Right lobe of liver (tissue), 6 donors: ENCODE measurements at places on chromosomes 1 and 21. TPM values are rescaled to one million over a fixed set of nuclear protein-coding genes. Genes with fewer than 3 reads are reported as not detected.

DNA sequence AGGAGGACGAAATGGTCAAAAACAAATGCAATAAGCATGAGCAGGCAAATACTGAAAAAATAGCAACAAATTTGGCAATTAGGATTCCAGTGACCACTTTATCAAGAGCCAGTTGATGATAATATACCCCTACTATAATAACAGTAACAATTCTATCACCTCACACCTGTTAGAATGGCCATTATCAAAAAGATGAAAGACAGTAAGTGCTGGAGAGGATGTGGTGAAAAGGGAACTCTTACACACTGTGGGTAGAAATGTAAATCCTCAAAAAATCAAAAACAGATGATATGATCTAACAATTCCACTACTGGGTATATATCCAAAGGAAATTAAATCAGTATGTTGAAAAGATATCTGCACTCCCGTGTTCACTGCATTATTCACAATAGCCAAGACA lies 114.3 kb upstream of the GFI1 start:
- DNase-seq: no peak

- no peak for DNase-seq
Observed at GRCh38 chr1:2966449-2967328, 54.6 kb upstream of the ACTRT2 start.

DNA sequence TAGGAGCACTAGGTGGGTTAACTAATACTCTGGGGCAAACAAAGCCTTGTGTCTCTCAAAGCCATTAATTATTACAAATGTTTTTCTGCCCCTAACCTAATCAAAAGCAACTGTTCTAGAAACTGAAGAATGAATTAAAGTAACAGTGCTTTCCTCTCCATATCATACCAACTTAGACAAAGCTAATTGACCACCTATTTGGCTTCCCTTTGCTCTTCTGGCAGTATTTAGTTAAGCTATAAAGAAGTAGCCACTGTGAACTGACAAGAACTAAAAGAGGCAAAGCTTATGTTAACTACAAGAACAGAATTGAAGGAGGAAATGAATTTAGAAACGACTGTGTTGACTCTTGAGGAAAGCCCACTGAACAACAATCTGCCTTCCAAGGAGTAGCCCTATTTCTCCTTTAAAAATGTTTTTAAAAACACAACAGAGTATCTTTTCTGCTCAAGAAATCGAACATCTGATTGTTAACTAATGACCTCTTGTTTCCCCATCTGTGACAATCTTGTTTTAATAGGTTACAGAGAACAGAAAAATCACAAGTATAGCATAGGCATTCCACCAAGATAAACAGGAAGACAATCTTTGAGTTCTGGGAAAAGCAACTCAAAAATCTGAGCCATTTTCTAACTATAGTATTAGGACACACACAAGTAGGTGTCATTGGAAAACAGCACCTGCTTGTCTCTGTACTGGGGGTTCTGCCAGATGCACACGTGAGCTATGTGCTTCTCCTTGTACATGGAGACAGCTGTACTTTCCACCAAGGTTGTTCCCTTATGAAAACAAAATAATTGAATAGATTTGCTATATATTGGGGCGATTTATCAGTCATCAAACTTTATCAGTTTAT lies 3.1 kb upstream of the EGLN1 start:
- no peak for DNase-seq

GRCh38 chr21:34771512-34772028 lies 102.8 kb downstream of the CLIC6 start:
- DNase-seq: no peak

DNA sequence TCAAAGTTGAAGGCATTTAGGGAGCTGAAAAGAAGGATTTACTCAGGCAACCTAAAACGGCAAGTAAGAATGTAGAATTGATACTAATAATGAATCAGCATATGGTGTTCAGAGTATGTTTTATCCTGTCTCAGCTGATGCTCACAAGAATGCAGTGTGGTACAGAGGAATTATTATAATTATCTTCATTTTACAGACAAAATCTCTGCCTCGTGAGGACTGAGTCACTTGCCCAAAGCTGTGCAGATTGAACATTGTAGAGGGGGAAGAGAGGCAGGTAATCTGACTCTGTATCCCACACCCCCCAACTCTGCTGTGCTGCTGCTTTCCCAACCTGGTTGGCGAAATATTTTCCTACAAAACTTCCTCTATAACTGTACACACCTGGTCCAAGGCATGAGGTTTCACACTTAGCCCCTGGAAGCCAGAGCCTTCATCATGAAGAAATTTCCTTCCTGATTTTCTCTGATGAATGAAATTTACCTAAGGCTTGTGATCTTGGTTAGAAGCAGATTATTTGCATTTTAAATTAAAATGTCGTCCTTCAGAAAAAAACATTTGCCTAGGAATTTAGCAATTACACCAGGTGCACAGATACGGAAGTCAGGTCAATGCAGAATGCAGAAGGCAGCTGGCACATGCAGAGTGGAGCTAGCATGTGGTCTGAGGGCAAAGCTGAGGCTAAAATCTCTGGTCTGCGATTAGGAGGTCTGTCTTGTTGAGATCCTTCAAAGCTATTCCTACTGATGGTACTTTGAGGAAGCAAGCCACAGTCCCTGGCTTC lies 52.8 kb downstream of the DPT start:
- DNase-seq: no peak

- no peak for DNase-seq
Observed at GRCh38 chr1:227449051-227449450, 114.3 kb upstream of the ZNF678 start.

GRCh38 chr1:213369465-213369864 lies 318.4 kb downstream of the RPS6KC1 start:
- DNase-seq: no peak

DNA sequence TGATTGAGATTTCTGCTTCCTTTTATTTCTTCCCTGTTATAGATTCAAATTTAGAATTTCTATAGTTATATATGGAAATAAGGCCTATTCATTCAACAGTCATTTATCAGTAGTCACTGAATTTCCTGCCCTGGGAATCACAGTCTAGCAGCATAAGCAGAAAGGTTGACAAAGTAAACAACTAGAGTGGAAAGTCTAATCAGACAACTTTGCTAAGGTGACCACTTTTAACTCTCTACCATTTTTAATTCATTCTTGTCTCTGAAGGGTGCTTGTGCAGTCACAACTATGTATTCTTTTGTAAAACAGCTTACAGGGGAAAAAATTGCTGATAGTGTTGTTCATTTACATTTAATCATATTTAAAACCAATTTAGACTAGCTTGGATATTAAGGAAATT lies 66.1 kb upstream of the PLA2G4A start:
- DNase-seq: no peak

DNA sequence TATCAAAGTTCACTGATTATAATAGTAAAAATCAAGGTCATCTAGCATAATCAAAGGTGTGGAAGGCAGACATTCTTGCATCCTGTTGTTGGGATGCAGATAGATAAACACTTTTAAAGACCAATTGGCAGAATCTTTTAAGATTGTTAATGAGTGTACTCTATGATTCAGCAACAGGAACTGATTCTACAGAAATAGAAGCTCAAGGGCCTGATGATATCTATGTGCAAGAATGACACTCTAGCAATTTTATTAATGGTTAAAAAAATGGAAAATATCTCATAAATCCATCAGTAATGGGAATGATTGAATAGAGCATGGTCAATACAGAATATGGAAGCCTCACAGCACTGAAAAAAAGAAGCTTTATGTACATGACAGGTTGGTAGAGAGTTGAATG lies 2.2 kb upstream of the ATP1A4 start:
- DNase-seq: no peak

DNA sequence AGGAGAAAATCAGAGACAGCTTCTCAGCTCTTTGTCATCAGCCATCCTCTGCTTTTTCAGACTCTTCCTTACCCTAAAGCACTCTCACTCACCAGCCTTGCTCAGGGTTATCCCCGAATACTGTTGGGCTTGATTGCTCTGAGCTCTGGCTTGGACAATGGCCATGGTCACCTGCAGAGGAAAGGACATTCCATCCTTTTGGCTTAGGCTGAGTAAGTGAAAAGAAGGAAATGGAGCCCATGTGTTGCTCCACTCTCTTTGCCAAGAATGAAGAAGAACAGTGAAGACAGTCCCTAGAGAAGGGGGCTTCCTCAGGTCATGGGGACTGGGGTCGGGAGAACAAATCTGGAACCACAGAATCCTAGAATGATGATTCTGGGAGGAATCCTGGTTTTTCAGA lies 2.3 kb downstream of the MTMR11 start:
- no peak for DNase-seq

- DNase-seq: no peak
Observed at GRCh38 chr1:44417351-44418021, 12.4 kb downstream of the RNF220 start.

- DNase-seq: no peak
Observed at GRCh38 chr1:222953585-222953984, 138.7 kb downstream of the DISP1 start.

- no peak for DNase-seq
Observed at GRCh38 chr1:26350701-26351589, 3.0 kb downstream of the CRYBG2 start.

- DNase-seq: no peak
Observed at GRCh38 chr1:55204997-55205396, 10.2 kb downstream of the USP24 start.

- DNase-seq: no peak
Observed at GRCh38 chr1:33177996-33178540, 3.8 kb downstream of the TRIM62 start.

DNA sequence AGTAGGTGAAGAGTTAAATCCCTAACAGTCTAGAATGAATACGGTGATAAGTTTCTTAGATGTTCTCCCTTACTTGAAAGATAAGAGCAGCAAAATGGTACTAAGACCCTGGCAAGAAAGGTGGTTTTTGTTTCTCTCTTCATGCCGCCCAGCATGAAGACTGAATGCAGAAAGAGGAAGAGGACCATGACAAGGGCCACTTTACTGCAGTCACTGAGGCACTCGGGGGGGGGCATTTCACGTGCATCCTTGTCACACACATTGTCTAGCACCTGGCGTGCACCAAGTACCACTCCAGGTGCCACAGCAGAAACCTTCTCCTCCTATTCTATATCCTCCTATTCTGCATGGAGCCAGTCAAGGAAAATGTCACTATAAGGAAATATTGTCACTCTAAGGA lies 222.0 kb downstream of the TOMM20 start:
- DNase-seq: no peak

GRCh38 chr1:23102289-23102688 lies 66.4 kb downstream of the LUZP1 start:
- DNase-seq: no peak

- DNase-seq: no peak
Observed at GRCh38 chr1:229377429-229377828, 34.6 kb upstream of the CCSAP start.

- DNase-seq: no peak
Observed at GRCh38 chr1:19920132-19920710, 3.2 kb downstream of the PLA2G2E start.

GRCh38 chr21:41899426-41900202 lies 20.5 kb upstream of the PRDM15 start:
- no peak for DNase-seq

GRCh38 chr1:78691995-78692747 lies 42.5 kb downstream of the IFI44 start:
- no peak for DNase-seq

- no peak for DNase-seq
Observed at GRCh38 chr1:150233359-150234308, 2.3 kb downstream of the ANP32E start.

DNA sequence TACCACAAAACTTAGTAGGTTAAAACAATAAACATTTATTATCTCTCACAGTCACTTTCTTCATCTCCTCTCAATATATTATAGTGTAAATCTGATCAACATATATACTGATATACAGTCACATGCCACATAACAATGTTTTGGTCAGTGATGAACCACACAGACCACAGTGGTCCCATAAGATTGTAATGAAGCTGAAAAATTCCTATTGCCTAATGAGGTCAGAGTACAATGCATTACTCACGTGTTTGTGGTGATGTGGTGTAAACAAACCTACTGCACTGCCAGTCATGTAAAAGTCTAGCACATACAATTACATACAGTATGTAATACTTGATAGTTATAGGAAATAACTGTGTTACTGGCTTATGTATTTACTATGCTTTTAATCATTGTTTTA lies 30.1 kb downstream of the OLFML3 start:
- no peak for DNase-seq

DNA sequence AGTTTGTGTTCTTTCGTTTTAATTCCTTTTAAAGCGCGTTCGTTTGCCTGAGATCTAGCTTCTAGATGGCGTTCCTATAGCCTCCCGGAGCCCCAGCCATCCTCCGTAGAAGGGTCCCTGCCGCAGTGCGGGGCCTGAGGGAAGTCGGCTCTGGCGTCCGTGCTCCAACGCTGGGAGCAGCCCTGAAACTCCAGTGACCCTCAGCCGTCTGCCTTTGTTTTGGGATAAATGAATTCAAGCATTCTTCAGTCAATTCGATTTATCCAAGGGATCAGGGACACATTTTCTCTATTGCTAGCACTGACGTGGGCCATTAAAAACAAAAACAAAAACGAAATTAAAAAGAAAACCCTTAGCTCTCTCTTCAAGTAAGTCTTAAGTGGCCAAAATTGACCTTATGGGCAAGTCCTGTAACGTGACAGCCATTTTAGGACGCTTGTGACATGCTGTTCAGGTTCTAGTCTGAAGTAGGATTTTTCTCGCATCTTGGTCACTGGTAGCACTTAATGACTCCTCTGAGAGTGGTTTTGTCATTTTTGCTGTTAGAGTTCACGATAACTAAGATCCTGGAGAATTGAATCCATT lies 742 bp upstream of the HSPA13 start:
- DNase-seq: no peak

DNA sequence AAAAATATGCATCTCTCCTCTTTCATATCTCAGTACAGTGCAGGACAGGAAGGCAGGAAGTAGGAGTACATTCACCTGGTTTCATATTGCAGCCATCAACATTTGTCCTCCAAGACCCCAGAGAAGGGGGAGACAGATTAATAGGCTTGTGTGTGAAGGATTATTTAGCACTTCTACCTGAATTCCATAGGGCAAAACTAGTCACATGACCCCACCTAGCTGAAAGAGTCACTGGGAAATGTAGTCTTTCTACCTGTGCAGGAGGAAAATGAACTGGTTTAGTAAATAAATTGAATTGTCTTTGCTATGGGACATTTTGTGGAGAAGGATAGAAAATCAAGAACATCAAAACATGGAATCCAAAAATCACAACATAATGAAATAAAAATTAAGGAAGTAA lies 13.9 kb upstream of the TRIM33 start:
- no peak for DNase-seq

- DNase-seq: no peak
Observed at GRCh38 chr1:175320804-175321203, 128.2 kb upstream of the KIAA0040 start.

ZNF683 gene
- total RNA-seq: not detected

SLC6A9 gene
- 2.2 TPM for total RNA-seq

GNAI3 gene
- 3.2 TPM for total RNA-seq

KCNH1 gene
- total RNA-seq: not detected

MPL gene
- 0.59 TPM for total RNA-seq

SLC44A5 gene
- 1.4 TPM for total RNA-seq

CCDC190 gene
- total RNA-seq: not detected

HIVEP3 gene
- 1.4 TPM for total RNA-seq

APCS gene
- total RNA-seq: 1,531 TPM

SELE gene
- 2.6 TPM for total RNA-seq

NBPF3 gene
- total RNA-seq: 3.6 TPM

KRTAP7-1 gene
- not detected for total RNA-seq

HTR1D gene
- not detected for total RNA-seq
